ENCODE measurements at places on chromosomes 5 and 9. TPM values are rescaled to one million over a fixed set of nuclear protein-coding genes. Genes with fewer than 3 reads are reported as not detected.

DNA sequence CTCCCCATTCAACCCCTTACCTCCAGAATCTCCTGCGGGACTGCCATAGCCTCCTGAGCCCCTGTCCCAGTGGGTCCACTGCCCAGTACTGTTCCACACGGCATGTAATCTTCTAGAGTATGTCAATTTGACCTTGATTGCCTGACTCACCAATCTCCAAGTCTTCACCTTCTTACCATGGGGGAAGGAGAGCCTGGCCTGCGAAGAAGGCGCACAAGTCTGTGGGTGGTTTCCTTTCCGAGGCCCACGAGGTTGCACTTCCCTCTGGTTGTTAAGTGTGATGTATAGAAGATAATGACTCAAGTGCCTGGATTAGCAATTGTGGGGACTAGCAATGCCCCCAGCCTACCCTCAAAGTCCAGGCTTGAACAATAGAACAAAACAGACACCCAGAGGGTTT is 8.1 kb upstream of the TENT4A start:
- no peak for DNase-seq

Gene CREBRF
- 18.7 TPM for total RNA-seq

Gene CYSRT1
- 0.72 TPM for total RNA-seq

DNA sequence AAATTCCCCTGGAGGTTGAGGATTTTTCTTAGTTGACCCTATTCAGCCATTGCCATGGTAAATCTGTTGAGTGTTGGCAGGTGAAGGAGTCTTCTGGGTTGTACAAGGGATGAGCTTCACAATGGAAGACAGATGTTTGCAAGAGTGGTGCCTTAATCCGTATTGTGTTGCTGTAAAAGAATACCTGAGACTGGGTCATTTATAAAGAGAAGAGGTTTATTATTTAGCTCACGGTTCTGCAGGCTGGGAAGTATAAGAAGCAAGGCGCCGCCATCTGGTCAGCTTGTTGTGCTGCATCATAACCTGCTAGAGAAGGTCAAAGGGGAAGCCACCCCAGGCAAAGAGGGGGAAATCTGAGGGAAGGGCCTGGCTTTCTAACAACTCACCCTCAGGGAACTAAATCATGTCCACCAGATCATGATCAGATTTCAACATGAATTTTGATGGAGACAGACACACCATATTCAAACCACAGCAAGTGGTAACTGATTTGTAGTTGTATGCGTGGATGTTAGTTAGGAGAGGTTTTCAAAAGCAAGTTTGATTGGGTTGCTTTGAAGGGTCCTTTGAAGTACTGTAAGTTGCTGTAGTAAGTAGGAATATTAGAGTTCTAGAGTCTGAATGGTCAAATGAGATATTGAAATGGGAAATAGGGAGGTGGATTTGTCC is 2.5 kb downstream of the TNPO1 start:
- peak; percentile 63 for DNase-seq

DNA sequence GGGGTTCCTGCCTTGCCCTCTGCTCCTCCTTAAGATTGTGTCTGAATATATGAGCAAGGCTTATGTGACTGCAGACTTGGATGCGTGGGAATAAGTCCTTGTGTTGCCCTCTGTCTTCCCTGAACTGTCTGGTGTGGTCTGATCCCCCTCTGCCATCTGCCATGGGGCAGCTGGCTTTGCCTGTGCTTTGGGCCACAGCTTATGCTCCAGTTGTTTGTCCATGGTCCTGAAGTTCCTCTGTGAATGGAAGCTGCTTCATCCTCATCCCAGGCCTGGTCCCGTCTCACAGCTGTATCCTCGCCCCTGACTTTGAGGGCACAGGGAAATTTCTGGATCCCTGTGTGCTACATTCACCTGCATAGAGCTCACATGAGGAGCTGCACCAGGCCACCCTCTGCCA is 14.7 kb downstream of the IL31RA start:
- no peak for DNase-seq

GRCh38 chr5:72598401-72599064 is 91.3 kb upstream of the ZNF366 start:
- DNase-seq, result no peak

- DNase-seq, result no peak
Measured at GRCh38 chr5:54176066-54176830, 134.1 kb downstream of the ARL15 start.

GRCh38 chr9:137150617-137151457 is 11.9 kb downstream of the GRIN1 start:
- peak; percentile 40 for DNase-seq

DNA sequence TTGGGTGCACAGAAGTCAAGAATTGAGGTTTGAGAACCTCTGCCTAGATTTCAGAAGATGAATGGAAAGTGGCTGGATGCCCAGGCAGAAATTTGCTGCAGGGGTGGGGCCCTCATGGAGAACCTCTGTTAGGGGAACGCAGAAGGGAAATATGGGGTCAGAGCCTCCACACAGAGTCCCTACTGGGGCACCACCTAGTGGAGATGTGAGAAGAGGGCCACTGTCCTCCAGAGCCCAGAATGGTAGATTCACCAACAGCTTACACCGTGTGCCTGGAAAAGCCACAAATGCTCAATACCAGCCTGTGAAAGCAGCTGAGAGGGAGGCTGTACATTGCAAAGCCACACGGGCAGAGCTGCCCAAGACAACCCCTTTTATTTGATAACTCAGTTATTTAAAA is 383.5 kb downstream of the TLE4 start:
- DNase-seq, result peak; percentile 7

DNA sequence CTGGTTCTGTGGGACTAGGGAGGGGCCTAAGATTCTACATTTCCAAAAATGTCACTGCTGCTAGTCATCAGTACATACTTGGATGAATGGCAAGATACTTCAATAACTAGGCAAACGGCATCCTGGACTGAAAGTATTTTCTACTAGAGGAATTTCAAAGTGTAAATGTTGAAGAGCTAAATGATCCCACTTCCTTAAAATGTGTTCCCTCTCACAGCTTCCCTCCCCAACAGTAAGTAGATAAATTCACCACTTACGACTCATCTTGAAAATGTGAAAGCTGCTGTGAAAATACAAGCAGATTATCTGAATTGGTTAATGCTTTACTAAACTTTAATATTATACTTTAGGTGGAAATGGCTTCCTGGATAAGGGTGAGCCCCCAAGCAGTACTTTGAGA is 1571.5 kb upstream of the WWC1 start:
- no peak for DNase-seq

GRCh38 chr9:93091056-93091452 is 5.0 kb upstream of the CARD19 start:
- DNase-seq, result no peak

Gene TMEM232
- 0.64 TPM for total RNA-seq

DNA sequence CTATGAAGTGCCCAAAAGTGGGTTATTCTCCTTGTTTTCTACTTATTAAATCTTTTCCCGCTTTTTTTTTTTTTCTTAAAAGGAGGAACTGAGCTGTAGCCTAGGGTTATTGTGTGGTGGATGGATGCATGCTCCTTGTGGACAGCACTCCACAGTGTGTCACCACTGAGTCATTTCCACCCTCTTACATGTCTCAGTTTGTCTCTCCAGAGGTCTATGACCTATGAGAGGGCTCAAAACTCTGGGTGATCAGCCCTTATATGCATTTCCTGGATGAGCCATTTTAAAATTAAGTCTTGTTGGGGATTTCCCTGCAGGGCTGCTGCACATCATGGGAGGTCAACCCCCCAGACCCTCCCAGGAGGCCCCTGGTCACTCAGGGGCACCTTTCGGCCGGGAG is 102.2 kb upstream of the MOCS2 start:
- DNase-seq, result no peak

- no peak for DNase-seq
Measured at GRCh38 chr5:173228639-173229381, 6.2 kb downstream of the NKX2-5 start.

DNA sequence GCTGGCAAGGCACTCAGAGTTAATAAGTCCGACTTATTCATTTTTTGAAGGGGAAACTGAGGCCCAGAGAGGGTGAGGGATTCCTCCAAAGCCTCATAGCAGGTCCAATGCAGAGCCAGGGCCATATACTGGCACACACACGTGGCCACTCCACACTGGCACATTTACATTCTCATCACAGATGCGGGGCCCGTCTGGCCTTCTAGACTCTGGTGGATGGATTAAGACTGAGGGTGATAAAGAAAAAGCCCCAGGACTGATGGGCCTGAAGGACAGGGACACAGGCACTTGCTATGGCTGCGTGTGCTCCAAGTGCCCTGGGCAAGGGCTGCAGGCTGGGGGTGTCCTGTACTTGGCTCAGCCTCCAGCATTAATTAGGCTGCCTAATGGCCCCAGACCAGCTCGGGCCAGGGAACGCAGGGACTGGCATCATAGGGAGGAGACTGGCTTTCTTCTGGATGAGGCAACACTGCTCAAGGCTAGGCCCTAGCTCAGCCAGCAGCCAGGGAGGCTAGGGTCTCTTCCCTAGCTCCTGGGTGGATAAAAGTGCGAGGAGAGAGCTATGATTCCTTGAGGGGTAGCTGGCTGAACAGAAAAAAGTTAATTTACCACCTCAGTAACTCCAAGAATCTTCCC is 28.5 kb upstream of the CSF1R start:
- DNase-seq, result no peak

Gene BRINP1
- total RNA-seq, result not detected

GRCh38 chr9:108087781-108088180 is 598.2 kb upstream of the KLF4 start:
- no peak for DNase-seq

DNA sequence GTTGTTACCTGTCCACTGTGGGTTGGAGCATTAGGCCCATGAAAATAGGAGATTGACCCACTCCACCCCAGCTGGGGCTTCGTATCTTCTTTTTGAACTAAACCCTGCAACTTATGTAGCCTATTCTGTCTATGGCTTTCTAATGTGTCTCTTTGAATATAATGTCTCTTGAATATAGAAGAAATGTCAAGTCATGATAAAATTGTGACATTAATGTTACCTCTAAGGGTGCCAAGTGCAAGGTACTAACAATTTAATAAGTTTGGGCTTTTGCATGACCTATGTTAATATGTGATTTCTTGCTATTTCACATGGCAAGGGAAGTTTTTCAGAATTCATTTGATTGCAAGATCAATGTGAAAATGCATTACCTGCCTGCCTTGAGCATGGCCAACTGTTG is 40.4 kb upstream of the PUM3 start:
- DNase-seq, result no peak

DNA sequence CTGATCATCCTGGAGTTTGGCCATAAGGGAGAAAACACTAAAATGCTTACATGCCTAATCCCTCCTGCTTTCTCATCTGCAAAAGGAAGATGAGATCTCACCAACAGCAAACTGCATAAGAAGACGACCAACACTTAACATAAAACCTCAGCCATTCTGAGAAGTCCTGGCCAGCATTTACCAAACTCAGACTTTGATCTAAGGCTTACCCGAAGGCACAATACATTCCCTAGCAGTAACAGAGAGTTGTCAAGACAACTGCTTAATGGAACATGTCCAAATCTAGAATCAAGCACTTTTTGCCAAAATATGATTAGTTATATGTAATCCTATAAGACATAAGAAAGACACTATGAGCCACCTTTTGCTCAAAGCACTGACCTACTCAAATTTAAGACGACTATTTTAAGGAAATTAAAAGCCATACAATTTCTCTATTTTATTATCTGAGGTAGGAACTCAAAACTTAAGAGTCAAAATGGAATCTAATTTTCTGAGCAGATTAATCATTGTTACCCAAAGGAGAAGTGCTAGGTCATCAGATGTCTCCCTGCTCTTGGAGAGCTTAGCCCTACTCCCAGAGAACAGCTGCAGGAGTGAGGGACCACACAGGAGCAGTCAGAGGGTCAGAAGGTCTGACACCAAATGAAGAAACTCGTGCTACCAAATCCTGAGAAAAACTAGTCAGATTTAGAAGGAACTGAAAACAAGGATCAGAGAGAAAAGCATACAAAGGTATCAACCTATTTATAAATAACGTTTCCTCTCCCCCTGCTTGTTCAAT is 39.3 kb downstream of the EPB41L4A start:
- DNase-seq, result no peak

DNA sequence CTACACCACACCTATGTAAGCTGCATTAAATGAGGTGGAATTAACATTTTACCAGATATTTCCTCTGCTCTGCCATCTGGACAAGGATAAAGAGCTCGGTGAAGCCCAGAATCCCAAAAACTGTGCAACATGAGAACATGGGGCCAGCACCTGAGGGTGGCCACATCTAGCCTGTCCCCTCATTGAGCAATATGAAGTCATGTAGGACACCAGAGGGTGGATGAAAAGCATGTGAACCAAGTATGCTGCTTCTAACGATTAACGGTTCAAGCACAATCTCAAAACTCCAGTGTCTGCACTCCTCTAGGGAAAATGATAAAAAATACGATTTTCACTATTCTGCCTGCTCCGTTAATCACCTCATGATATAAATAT is 545.8 kb downstream of the EBF1 start:
- no peak for DNase-seq

DNA sequence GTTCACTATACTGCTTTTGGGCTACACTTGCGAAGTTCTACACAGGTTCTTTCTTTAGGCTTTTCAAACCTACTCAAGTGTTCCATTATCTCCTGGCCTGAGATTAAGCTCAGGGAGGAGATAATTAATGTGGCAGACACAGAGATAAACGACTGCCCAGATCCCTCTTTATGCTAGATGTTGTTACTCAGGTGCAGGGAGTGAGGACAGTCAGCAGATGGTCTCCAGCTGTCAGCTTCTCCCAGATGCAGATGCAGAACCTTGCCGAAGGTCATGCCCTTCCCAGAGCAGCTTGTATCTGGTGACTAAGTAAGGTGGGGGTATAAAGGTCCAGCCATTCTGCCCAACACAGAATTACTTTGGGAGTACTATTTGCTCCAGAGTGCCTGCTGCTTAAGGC is 166.2 kb downstream of the ZNF462 start:
- no peak for DNase-seq

- no peak for DNase-seq
Measured at GRCh38 chr9:127990554-127990953, 9.8 kb upstream of the EEIG1 start.

DNA sequence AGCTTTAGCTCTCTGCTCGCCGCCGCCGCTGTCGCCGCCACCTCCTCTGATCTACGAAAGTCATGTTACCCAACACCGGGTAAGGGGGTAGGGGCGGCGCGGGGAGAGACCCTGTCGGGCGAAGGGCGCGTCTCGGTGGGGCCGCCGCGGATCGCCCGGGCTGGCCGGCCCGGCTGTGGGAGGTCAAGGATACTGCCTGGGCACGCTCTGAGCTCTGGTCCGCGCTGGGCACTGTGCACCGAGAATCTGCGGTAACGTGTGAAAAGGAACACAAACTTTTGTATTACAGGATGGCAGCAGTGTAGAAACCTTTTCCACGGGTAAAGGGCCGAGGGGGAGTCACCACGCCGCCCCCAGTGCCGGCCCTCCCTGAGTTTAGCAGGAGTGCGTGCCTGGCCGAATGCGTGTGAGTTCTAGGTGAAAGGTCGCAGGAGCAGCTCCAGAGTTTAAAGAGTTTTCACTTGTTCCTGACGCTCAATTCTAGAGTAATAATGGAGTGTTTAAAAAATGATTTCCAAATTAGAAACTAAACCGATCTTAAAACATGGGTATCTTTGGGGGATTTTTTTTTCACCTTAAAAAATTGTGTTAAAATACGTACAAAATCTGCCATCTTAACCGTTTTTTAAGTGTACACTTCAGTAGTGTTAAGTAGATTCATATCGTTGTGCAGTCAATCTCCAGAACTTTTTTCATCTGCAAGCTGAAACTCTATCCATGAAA is at the start of gene HSDL2:
Gene HSDL2, plus strand, starts transcription at position 7 of the 723 bp plus-strand sequence. Its CDS starts 56 bp downstream, at position 63.
- peak; percentile 22 for DNase-seq
